Common myeloid progenitor, CD34-positive (primary cell): ENCODE measurements at places on chromosomes 7 and 10.

DNA sequence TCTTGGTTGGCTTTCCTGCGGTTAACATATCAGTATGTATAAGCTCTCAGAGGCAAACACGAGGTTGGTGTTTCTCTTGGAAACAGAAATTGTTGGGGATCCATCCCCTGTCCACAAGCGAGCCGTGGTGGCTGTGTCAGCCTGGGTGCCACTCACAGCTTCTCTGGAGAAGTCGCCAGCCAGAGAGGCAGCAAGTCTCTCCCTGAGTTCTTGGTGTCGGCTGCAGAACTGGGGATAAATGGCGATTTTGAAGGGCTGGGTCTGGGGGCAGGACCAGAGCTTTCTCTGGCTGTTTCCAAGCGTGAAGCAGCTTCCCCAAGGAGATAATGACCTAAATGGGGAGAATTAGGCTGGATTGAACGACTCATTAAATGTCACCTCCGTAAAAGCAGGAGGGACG is 335.3 kb downstream of the GLRX3 start:
- no peak for DNase-seq

- peak; percentile 22 for DNase-seq
These were observed 53.1 kb downstream of the TEX36 start for GRCh38 chr10:125629758-125630376.

- no peak for DNase-seq
These were observed 143.4 kb upstream of the LSM8 start for GRCh38 chr7:118040562-118040961.

DNA sequence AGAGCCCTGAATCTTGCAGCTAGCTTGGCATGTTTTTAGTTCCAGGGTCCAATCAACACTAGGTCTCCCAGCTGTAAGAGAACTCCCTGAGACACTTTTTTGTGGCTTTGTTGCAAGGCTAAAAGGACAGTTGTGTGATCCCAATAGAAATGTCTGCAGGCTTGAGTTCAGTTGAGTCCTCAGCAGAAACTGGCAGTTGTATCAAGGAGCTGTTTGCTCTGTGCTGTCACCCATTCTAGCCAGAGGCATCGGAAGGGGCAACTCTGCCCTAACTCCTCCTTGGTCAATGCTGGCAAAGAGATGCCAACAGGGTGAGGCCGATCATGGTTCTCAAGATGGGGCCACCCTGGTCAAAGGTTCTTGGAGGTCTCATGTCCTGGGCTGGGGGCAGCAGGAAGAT is 224.1 kb downstream of the BUB3 start:
- DNase-seq: no peak

- no peak for DNase-seq
These were observed 10.4 kb downstream of the RAPGEF5 start for GRCh38 chr7:22346383-22347107.
